ENCODE measurements at places on chromosomes 11 and 22.

DNA sequence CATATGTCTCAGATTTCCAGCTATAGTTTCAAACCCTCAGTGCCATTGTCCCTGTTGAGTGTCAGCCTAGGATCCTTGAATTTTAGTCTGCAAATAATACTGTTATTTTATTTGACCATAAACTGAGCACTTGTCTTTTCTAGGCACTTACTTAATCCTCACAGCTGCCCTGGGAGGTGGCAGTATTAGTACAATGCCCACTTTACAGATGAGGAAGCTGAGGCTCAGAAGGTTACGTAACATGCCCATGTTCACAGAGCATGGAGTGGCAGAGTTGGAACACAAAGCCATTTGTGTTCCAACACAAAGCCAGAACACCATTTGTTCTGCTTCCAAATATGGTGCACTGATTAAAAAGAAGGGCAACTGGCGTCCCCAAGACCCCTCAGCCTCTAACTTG, 38.2 kb upstream of the ALX4 start:
- no peak for DNase-seq

DNA sequence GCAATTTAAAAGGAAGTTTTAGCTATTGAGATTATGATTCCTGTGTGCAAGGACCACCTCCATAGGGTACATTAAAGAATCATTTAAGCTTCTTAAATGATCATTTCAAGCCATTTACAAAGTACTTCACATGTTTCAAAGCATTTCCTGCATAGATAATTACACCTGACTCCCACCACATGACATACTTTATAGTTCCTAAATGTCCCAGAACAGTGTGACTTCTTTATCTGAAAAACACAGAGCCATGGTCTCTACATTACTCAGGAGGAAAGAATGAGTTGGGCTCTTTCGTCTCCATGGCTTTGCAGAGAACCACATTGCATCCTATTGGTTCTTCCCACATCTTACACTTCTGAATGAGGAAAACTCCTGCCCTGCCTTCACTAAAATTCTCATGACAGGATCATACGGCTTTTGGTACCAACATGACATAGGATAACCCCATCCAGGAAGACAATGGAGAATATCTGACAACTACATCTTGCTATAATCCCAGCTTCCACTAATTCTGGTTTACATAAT, 88.6 kb downstream of the ETS1 start:
- DNase-seq: no peak

- DNase-seq: no peak
These were observed 1.4 kb downstream of the ZFP91 start for GRCh38 chr11:58580311-58580710.

DNA sequence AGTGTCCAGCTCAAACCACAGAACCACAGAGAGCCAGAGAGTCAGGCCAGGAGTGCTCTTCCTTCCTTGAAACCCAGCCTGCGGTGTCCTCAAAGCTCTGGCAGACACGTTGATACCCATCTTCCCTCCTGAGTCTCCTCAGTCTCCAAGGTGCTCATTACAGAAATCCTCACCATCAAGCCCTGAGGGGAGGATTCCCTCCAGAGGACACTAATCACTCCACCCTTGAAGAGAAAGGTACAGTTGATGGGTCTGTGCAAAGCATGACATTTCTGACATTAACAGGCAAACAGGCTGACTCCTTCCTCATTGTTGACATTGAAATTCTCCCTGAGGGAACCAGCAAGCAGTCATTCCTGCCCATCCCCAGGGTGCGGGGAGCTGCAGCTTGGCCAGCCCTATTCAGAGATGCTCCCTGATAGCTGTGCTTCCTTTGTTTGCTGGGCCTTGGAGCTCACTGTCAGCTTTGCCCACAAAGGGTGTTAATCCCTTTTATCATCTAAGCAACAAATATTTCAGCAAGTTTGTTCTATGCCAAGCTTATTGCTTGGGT, 101.7 kb upstream of the CSNK2A3 start:
- no peak for DNase-seq

GRCh38 chr22:40997520-40997919, 46.3 kb downstream of the RBX1 start:
- DNase-seq: no peak

- DNase-seq: no peak
These were observed 78.2 kb downstream of the FAM76B start for GRCh38 chr11:95711162-95711944.

- no peak for DNase-seq
These were observed 31.2 kb downstream of the RAB6A start for GRCh38 chr11:73729594-73730206.

GRCh38 chr11:1153951-1154493, 3.7 kb upstream of the MUC5AC start:
- peak; percentile 65 for DNase-seq

DNA sequence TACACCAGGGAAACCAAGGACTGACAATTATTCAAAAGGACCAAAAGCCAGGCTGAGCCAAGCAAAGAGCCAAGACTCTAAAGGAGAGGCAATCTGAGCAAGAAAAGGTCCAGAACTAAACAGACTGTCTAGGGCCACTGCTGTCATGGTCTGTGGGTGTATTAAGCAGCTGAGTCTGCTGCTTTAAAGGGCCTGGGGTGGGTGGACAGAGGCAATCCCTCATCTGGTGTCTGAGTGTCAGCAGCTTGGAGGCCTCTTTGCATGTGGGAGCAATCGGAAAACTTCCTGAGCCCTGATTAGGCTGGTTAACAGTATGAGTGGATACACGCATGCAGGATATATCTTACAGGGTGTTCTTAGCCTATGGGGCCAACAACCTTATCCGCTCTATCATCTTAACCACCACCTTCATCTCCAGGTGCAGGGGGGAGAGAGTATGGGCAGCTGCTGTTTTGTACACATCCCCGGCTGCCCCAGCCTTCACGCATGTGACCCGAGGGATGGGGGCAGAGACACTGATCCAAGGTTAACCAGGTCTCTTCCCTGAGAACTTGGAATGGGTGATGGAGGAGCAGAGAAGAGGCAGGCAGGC, 67.5 kb upstream of the TIMP3 start:
- DNase-seq: no peak

GRCh38 chr11:134958870-134959269, 546.8 kb upstream of the B3GAT1 start:
- no peak for DNase-seq

DNA sequence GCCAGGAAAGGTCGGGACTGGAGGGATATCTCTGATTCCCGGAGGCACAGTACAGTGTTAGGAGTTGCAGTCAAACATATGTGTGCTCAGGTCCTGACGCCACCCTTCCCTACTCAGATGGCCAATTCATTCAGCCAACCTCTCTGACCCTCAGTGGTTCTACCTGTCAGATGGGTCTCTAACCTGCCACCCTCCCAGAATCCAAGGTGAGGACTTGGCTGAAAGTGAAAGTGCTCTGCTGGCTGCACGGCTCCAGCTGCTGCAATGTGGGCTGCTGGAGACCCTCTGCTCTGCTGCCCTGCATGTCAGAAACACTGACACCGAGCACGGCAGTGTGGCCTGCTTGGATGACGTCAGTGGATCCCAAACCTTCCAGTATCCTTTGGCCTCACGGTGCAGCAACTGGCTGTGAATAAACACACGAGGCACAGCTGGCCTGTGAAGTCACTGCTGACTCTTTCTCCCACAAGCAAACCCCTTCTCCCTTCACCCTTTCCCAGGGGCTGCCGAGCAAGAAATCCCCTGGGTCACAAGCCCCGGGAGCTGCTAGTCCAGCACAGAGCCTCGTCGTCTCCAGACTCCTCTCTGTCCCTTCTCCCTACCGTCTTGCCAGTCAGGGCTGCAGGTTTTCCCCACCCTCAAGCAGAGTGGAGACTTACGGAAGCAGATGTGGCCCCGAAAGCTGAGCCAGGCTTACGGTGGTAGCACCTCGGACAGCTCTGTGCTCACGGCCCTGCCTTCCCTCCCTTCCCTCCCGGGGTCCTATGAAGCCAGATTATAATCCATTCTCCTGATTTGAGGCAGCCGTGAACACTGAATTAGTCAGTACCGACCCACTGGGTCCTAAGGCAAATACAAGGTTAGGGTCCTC, 24.3 kb downstream of the KIAA0930 start:
- DNase-seq: no peak

DNA sequence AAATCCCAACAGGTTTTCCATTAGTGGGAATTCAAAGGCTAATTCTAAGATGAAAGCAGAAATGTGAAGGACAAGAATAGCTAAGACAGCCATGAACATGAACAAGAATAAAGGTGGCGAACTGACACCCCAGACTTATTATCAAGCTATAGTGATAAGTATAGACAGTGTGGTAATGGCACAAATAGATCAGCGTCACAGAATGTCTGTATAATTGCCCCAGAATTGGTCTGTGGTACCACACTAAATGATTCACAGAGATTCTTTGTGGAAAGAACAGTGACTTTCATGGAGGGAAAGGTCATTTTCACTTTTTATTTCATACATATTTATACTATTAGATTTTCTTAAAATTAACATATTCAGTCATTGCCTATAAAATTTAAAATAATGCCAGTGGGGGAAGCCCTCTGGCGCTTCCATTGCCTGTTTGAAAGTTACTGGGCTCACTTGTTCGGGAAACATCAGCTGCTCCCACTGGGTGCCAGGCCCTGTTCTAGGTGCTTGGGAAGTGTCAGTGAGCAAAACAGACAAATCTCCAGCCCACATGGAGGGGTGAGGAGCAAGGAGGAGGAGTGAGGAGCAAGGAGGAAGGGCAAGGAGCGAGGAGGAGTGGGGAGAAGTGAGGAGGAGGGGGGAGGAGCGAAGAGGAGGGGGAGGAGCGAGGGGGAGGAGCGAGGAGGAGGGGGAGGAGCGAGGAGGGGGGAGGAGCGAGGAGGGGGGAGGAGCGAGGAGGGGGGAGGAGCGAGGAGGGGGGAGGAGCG, 11.3 kb upstream of the NLRP6 start:
- no peak for DNase-seq

- no peak for DNase-seq
These were observed 124.5 kb upstream of the THY1 start for GRCh38 chr11:119547511-119547910.

DNA sequence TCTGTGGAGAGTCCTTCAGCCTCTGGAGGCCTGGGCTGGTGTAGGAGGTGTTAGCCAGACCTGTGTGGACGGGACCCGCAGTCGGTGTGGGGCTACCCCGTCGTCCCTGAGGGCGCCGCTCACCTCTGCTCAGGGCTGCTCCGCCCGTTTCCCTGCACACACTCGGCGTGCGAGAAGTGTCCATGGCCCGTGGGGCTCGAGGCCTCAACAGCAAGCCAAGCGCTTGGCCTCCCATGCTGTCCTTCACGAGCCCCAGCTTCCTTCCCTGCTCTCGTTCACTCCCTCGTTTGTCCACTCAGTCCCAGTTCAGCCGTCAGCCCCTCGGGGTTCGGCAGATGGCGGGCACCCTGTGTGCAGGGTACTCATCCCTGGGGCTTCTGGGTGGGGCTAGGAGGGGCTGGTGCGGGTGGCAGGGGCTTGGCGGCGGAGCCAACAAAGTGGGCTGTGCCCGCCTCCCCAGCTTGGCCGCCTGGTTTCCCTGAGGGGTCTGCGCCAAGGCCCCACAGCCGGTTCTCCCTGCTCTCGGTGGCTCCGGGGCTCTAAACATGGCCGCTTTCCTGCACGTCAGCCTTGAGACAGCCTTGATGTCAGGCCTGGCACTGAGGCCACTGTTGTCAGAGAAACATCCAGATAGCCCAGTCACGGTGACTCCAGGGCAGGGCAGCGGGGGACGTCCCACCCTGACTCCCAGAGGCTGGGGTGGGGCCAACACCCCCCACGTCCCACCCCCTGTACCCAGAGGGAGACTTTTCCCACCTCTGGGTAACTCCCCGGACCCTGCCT, 3.3 kb downstream of the MUC6 start:
- DNase-seq: no peak

All from lung microvascular endothelial cell (primary cell).